ENCODE measurements at places on chromosomes 7 and 10. TPM values are rescaled to one million over a fixed set of nuclear protein-coding genes. Genes with fewer than 3 reads are reported as not detected.

DNA sequence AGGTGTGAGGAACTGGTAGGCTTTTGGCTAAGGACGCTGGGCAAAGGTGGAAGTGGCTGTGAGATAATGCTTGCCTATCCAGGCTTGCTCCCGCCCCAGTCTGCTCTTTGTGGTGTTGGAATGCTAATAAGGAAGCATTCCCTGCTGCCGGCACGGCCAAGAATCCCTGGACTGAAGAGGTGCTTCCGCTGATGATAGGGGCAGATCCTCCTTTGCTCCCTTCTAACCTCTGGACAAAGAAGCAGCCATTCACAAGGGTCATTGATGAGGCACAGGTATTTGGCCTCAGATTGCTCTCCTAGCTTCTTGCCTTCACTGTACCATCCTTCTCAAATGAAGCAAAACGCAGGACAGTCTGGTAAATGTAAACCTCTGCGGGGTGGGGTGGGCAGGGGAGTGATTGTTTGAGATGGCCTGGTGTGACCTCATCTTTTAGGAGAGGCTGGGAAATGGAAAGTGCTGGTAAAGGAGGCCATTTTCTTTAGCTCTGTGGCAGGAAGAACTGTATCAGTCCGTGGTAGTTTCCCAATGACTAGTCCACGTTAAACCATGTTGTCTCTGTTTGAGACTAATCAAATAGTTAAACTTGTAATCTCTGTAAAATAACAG is 1.7 kb downstream of the PGAM1 start:
- H3K4me1 ChIP-seq = no peaks in the 10 kb centered on the region
- peak overlapping the region; percentile 90 for H3K4me3 ChIP-seq
- no peaks in the 10 kb centered on the region for H3K36me3 ChIP-seq

DNA sequence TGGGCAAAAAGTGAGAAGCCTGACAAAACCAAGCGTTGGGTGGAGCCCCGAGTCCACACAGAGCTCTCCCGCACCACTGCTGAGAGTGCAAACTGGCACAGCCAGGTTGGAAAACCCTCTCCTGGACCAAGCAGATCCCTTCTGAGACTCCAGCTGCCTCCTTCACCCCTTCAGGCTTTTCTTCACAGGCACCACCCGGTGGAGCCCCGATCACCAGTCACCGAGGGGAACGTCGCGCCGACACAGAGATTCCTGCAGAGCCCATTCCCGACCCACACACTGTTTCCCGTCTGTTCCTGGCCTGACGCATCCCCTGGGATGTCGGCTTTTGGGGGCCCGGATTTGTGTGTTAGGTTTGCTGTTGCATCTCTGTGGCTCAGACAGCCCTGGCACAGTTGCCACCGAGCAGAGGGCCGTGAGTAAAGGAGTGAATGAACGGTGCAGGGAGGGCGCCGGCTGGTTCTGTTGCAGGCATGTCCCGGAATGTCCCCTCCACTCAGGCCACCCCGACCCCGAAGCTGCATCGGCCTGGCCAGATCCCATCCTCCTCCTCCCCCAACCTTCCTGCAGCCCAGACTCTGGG is 51.0 kb upstream of the INPP5A start:
- H3K27me3 ChIP-seq = no peaks in the 10 kb centered on the region
- H3K4me1 ChIP-seq = no peaks in the 10 kb centered on the region
- H3K36me3 ChIP-seq = no peaks in the 10 kb centered on the region
- no peak overlapping the region for H3K4me3 ChIP-seq
- H3K27ac ChIP-seq = no peak overlapping the region

GRCh38 chr10:29611781-29612381 is 22.9 kb downstream of the SVIL start:
- H3K36me3 ChIP-seq = no peaks in the 10 kb centered on the region
- H3K4me3 ChIP-seq = no peak overlapping the region
- no peaks in the 10 kb centered on the region for H3K27me3 ChIP-seq
- no peak overlapping the region for H3K27ac ChIP-seq
- H3K4me1 ChIP-seq = no peaks in the 10 kb centered on the region
- no peak for DNase-seq

DNA sequence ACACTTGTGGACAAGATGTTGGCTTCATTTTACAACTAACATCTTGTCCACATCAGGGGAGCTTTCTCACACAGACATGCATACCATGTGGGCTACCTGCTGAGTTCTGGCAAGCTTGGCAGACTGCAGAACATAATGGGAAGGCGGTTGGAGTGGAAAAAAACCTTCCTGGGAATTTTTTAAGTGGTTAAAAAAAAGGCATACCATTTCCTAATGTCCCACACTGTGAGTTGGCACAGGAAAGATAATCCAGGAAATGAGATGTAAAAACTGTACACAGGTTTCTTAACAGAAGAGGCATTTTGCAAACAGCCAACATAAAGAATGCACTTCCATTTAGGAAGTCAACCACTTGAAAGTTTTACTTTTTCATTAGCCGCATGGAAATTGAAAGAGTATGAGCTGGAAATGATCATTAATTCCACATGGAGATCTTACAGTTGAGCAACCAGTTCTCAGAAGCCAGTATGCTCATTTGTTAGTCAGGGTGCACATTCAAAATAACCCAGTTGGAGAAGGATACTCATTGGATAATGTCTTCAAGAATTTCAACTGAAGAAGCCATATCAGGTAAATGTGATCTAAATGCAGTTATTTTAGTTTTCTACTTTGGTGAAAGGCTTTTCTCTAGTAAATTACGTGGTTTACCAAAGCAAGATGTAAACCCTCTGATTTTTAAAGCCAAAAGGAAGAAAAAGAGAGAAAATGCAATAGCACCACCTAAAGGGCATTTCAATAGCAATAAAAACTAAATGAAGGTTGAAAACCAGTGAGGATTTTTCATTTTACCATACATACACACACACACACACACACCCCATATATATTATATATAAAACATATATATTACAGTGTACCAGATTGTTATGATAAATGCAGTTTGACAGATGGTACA is 194.0 kb downstream of the TAX1BP1 start:
- no peaks in the 10 kb centered on the region for H3K27me3 ChIP-seq
- no peak overlapping the region for H3K27ac ChIP-seq
- no peak for DNase-seq

Gene VAX1
- not detected for total RNA-seq

Gene PRDX3
- 174 TPM for total RNA-seq

Gene HABP2
- total RNA-seq = 322 TPM

- no peaks in the 10 kb centered on the region for H3K27me3 ChIP-seq
- DNase-seq = no peak
- H3K4me1 ChIP-seq = no peaks in the 10 kb centered on the region
- H3K4me3 ChIP-seq = no peak overlapping the region
Measured at GRCh38 chr7:88455696-88456095, 149.0 kb upstream of the STEAP4 start.

GRCh38 chr10:131018886-131019500 is 292.5 kb downstream of the TCERG1L start:
- H3K27ac ChIP-seq = no peak overlapping the region
- no peaks in the 10 kb centered on the region for H3K4me1 ChIP-seq
- no peaks in the 10 kb centered on the region for H3K36me3 ChIP-seq
- no peak overlapping the region for H3K4me3 ChIP-seq
- no peaks in the 10 kb centered on the region for H3K27me3 ChIP-seq

DNA sequence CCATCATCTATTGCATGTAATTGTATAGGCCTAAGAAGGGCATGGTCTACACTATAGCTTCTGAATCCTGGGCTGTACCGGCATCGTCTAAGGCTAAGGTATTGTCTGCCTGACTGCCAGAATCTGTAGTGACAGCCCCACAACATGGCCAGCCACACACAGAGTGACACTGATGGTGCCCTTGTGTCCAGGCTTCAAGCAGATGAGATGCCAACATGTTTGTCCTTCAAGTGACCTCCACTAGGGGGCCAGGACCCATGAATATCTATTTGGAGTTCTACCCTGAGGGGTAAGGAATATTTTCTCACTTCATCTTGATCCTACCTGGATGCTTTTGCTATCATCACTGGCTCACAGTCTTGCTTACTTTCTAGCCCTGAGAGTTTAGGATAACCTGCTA is 1.5 kb downstream of the CYP3A7 start:
- no peak overlapping the region for H3K4me3 ChIP-seq
- H3K36me3 ChIP-seq = no peaks in the 10 kb centered on the region
- H3K27me3 ChIP-seq = no peaks in the 10 kb centered on the region

Gene TIMM23
- total RNA-seq = 30.0 TPM

DNA sequence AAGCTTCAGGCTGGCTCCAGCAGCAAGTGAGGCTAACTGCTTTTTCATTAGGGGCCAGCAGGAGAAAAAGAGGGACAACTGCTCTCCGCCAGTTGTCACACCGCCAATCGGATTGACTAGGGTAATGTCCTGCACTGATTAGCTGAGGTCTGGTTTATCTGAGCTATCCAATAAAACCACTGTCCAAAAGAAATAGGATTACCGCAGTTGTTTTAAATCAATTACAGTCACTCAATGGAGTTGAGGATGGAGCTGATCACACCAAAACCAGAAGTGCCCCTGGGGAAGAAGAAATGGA is 351.4 kb upstream of the NPVF start:
- H3K27ac ChIP-seq = no peak overlapping the region
- H3K4me3 ChIP-seq = no peak overlapping the region
- no peaks in the 10 kb centered on the region for H3K27me3 ChIP-seq
- H3K4me1 ChIP-seq = no peaks in the 10 kb centered on the region
- no peak for DNase-seq
- no peaks in the 10 kb centered on the region for H3K36me3 ChIP-seq

DNA sequence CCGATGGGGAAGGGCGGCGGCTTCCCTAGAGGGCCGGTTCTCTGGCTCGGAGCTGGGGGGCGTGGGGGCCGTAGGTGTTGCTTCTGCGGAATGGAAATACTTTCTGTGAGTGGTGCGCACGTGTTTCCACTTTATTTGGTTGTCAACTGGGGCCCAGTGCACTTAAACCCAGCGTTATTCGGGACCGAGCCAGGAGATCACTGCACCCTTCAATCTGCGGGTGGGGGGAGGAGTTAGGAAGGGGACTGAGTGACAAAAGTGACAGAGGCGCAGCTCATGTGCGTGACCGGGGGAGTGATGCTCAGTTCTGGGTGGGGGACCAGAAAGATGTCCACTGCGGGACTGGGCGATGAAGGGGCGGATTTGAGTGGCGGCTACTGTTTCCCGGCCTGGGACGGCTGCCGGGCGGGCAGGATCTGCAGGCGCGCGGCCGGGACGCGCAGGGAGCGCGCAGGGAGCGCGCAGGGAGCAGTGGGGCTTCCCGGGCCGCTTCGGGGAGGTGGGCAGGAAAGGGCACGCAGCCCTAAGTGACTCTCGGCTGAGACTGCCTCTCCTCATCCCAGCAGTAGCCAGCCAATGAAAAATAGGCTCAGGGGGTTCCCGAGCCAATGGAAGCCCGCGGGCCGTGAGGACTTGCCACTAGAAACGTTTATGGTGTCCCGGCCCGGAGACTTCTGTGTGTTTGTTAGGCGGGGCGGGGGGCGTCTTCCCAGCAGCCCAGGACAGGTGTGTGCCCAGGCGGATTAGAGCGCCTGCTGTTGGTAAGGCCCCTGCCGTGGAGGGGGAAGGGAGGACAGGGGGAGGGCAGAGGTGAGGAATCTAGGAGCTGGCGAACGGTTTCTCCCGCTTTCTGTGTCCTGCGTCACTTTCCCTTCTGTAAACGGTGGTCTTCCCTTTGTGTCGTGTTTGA is 54.3 kb upstream of the KDM7A start:
- H3K4me1 ChIP-seq = no peaks in the 10 kb centered on the region
- DNase-seq = peak; percentile 54
- peak overlapping the region; percentile 59 for H3K4me3 ChIP-seq
- peak overlapping the region; percentile 33 for H3K27ac ChIP-seq

GRCh38 chr10:118692872-118693271 is 61.9 kb downstream of the CACUL1 start:
- DNase-seq = no peak
- no peak overlapping the region for H3K4me3 ChIP-seq
- H3K36me3 ChIP-seq = peaks cover 3% of the 10 kb centered on the region
- H3K4me1 ChIP-seq = no peaks in the 10 kb centered on the region

- no peak overlapping the region for H3K27ac ChIP-seq
- no peak for DNase-seq
- H3K36me3 ChIP-seq = no peaks in the 10 kb centered on the region
- no peak overlapping the region for H3K4me3 ChIP-seq
- no peaks in the 10 kb centered on the region for H3K27me3 ChIP-seq
Measured at GRCh38 chr7:157521061-157521731, 184.4 kb downstream of the DNAJB6 start.

Gene OR9A4
- not detected for total RNA-seq

DNA sequence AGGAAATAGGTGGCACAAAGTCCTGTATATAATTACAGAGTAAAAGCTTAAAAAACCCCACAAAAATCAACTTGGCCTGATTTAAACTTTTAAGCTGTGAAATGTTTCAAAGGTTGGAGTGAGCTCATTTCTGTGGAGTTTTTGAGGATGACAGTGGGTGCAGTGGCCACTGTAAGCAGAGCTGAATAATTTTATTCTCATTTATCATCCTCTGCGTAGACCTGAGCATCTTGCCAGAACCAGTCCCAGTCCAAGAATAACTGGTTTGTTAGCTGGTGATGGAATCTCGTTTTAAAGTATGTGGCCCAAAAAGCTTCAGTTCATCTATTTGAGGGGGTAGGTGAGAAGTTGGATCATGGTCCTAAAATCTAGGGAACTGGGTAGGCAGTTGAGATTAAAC is 4.4 kb downstream of the BMPER start:
- H3K4me3 ChIP-seq = no peak overlapping the region
- H3K27me3 ChIP-seq = no peaks in the 10 kb centered on the region
- no peak for DNase-seq
- no peak overlapping the region for H3K27ac ChIP-seq
- no peaks in the 10 kb centered on the region for H3K36me3 ChIP-seq

Gene ANKRD61
- total RNA-seq = not detected

- no peaks in the 10 kb centered on the region for H3K4me1 ChIP-seq
- H3K36me3 ChIP-seq = no peaks in the 10 kb centered on the region
- H3K27me3 ChIP-seq = no peaks in the 10 kb centered on the region
- no peak overlapping the region for H3K4me3 ChIP-seq
- no peak for DNase-seq
Measured at GRCh38 chr7:81560708-81561107, 209.1 kb downstream of the HGF start.

DNA sequence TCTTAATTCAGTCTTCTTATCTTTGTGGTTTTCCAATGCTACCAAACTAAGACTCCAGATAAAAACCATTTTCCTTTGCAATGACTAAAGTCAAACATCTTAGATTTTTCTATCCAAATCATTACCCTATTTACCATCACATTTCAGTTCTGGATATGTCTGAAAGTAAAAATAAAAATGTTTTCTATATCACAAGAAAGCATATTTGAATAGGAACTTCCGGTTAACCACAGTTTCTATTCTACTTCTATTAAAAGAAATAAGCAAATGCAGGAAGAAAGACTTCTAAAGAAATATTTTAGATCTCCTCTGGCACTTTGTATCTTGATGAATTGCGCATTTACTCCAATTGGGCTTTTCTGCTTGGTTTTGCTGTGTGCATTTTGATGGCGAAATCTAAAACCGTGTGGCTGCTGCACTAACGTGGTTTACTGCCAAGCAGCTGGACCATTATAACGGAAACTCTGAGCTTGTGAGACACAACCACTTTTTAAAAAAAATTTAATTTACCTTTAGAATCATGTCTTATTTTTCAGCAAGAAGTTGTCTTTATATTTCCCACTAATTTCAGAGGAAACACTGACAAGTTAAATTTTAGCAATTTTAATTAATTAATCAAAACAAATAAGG is 146.1 kb downstream of the VPS50 start:
- no peak overlapping the region for H3K4me3 ChIP-seq
- no peaks in the 10 kb centered on the region for H3K36me3 ChIP-seq
- DNase-seq = no peak
- H3K4me1 ChIP-seq = no peaks in the 10 kb centered on the region

Measured in right lobe of liver (tissue), 6 donors.